ENCODE measurements at places on chromosomes 11 and 22.

DNA sequence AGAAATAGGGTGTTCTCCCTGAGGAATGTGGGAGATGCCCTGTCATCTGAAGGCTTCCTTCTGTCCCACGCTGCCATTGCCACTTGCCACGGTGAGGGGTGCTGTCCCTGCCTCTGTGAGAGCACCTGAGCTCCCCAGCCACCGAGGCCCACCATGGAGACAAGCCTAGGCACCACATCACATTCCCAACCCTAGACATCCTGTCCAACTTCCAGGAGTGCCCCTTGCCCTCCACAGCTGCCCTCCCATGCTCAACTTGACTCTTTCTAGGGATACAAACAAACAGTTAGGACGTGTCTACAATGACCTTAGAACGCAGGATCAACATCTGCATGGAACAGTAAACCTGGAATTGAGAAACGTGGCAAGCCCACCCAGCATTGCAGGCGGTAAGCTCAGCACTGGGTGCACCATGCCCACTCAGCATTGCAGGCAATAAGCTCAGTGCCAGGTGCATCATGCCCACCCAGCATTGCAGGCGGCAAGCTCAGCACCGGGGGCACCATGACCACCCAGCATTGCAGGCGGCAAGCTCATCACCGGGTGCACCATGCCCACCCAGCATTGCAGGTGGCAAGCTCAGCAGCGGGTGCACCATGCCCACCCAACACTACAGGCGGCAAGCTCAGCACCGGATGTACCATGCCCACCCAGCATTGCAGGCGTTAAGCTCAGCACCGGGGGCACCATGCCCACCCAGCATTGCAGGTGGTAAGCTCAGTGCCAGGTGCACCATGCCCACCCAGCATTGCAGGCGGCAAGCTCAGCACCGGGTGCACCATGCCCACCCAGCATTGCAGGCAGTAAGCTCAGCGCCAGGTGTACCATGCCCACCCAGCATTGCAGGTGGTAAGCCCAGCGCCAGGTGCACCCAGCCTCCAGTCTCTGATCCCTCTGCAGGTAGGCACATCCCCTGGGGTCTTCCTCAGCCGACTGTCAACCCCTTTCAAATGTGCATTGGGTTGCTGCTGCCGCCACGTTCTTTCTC lies 1463.9 kb downstream of the TBC1D22A start:
- DNase-seq = no peak

DNA sequence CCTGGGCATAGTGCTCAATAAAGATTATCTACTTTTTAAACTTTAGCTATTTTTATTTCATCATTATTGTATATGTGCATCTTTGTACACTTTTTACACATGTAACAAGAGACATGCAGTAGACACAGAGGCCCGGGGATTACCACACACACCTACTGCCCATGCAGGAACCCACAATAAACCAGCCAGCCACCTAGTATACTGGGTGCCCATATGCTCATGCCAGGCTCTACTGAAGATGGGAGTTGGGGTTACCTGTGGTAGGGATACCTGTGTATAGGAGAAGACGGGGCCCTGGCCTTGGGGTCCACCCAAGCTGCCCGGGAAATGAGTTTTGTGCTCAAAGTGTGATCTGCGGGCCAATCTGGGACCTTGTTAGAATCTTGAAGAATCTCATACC lies 31.2 kb upstream of the P2RY2 start:
- DNase-seq = no peak

GRCh38 chr22:17678817-17679385 lies 40.3 kb downstream of the BCL2L13 start:
- DNase-seq = no peak

GRCh38 chr11:118049771-118050170 lies 27.1 kb upstream of the TMPRSS4 start:
- DNase-seq = no peak

All from stimulated activated CD4-positive, alpha-beta T cell treated with anti-CD3 and anti-CD28 coated beads, Interleukin-1b, Interleukin-23, amount 100 ng/mL, for 24 hours (primary cell).